ENCODE measurements at places on chromosomes 7 and 10.

GRCh38 chr10:120514035-120514620 lies 57.1 kb downstream of the PLPP4 start:
- DNase-seq: no peak

DNA sequence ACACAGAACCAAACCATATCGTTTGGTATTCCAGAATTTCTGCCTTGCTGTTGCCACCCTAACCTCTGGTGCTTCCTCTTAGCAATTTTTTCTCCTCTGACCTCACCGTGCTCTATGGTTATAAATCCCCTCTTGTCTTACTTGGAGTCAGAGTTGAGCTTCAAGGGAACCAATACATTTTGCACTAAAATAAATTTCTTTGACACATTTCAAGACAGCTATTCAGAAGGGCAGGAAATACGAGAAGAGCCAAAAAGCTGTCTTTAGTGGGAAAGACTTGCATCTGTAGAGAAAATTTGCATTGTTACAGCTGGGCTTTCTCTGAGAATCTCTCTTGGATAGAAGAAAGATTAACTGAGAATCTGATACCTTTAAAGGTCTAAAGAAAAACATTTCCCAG lies 14.5 kb upstream of the AKR1C2 start:
- no peak for DNase-seq

- DNase-seq: no peak
These were observed 13.9 kb downstream of the TRPV5 start for GRCh38 chr7:142919656-142920055.

DNA sequence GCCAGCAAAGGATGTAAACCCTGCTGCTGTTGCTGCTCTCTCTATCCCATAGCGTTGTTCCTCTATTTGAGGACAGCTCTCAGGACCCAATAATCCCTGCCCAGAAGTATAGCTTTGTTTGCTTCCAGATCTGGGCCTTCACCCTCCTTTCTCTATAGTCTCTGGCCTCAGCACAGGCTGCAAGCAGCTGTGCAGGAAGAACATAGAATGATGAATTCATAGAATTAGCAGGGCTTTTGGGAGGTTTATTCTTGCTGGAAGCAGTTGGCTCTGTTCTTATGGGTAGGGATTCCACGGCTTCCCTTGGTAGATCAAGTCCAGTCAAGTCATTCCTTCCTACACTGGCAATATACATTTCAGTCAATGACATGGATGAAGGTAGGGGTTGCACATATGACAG lies 354.7 kb downstream of the HPSE2 start:
- no peak for DNase-seq

GRCh38 chr10:28540145-28540544 lies 7.2 kb downstream of the WAC start:
- no peak for DNase-seq

GRCh38 chr7:34687529-34687928 lies 29.5 kb downstream of the NPSR1 start:
- DNase-seq: no peak

- no peak for DNase-seq
These were observed 6.4 kb downstream of the CALD1 start for GRCh38 chr7:134785842-134786241.

DNA sequence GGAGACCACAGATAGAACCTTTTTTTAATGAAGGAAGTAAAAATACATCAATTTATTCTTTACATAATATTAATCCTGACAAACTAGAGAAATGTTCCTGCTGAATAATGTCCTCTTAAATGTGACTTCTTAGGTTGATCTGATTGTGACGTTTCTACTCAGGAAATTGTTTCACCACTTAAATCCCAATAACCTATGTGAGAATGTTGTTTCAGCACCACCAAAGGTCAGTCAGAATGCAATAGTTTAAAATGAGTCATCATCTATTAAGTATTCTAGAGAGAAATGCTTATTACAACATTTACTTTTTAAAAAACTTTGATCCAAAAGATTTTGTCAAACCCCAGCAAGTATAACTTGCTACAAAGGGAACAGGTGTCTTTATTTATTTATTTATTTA lies 155.4 kb upstream of the CACNA2D1 start:
- no peak for DNase-seq

DNA sequence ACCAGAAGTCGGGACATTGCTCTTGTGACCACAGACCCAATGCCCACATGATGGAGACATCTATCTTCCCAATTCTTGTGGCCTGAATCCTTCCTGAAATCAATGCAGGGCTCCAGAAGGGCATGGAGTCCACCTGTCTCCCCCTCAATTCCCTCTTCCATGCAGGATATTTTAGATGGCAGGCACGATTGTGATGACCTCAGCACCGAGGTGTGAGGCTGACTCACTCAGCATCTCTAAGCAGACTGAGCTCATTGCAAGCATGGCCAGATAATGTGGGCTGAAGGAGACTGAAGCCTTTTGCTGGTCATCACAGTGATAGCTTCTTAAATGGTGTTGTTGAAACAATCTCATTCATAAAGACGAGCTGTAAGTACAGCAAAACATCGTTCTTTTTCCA lies 374.9 kb upstream of the PODXL start:
- no peak for DNase-seq

- DNase-seq: no peak
These were observed 107.7 kb upstream of the GDF10 start for GRCh38 chr10:47192273-47192672.

DNA sequence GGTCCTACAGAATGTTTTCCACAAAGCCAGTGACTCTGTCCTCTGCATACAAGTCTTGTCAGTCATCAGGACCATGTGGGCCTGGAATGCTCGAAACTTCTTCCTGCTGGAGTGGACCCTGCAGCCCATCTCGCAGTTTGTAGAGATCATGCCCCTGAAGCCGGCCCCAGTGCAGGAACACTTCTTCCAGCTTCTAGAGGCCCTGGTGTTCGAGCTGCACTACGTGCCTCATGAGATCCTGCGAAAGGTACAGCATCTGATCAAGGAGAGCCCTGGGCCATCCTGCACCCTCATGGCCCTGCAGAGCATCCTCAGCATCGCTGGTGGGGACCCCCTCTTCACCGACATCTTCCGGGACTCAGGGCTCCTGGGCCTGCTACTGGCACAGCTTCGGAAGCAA lies 46.5 kb downstream of the WDFY4 start:
- no peak for DNase-seq

DNA sequence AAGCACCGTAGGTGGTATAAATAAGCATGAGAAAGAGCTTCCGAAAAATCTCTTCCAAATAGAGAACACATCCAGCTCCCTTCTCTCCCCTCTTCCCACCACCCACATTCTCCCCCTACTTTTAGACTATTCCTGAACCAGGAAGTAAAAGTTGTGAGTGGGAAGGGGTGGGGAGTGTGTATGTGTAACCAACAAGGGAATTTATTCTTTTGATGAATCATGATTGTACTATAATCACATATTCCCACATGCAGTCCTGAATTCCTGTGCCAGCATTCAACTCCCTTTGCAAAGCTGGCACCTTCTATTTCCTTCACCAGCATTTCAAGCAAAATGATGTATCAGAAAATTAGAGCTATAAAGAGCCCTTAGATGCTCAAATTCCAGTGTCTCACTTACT lies 230.6 kb upstream of the CHRM2 start:
- no peak for DNase-seq

GRCh38 chr7:155710530-155710929 lies 66.1 kb downstream of the RBM33 start:
- DNase-seq: no peak

GRCh38 chr7:4256286-4256685 lies 425.8 kb upstream of the FOXK1 start:
- DNase-seq: no peak

GRCh38 chr10:114609518-114610426 lies 48.3 kb downstream of the ABLIM1 start:
- no peak for DNase-seq

GRCh38 chr10:111347386-111348013 lies 270.7 kb downstream of the ADRA2A start:
- no peak for DNase-seq

GRCh38 chr10:68208424-68209042 lies 23.4 kb downstream of the ATOH7 start:
- DNase-seq: no peak

DNA sequence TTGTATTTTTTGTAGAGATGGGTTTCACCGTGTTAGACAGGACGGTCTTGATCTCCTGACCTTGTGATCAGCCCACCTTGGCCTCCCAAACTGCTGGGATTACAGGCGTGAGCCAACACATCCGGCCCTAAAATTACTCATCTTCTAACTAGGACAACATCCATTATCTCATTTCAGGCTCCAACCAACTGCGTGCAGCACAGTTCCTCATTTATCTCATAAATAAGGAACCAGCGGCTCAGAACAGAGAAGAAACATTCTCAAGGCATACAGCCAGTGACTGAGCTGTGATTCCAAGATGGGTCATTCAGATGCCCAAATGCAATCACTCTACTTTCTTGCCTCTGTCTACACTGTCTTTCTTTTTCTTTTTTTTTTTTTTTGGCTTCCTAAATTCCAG lies 356.1 kb downstream of the ELMO1 start:
- no peak for DNase-seq

GRCh38 chr10:95211606-95212279 lies 17.7 kb downstream of the ACSM6 start:
- no peak for DNase-seq

- no peak for DNase-seq
These were observed 10.8 kb downstream of the CCNY start for GRCh38 chr10:35347121-35347562.

DNA sequence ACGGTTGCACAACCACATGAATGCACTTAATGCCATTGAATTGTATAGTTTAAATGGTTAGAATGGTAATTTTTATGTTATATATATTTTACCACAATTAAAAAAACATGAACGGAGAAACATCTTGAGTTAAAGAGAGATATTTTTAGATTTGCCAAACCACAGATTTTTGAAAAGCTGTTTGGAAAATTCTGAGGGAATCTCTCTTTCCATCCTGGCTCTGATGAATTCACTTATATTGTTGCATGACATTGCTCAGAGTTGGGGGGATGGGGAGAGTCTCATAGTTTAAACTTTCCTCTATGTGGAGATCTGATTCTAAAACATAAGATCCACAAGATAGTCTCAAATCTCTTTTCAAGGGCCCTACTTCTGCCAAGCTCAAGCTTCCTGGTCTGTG lies 275.0 kb upstream of the NPVF start:
- no peak for DNase-seq

- DNase-seq: no peak
These were observed 24.5 kb upstream of the FAM133B start for GRCh38 chr7:92614660-92615174.

DNA sequence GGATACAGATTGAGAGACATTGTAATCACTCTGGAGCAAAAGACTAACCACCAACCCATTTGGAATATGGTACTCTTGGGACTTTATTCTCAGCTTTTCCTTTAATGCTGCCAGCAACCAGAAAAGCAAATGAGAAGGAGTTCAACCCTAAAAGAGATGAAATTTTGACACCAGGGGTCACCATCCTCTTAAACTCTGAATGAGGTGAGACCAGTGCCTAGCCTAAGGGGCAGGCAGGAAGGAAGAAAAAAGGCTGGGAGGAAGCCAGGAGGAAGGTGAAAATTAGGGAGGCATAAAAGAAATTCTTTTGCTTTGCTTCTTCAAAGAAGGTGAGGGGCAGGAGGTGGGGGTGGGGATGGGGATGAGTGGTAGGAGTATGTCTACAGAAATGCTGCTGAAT lies 135.8 kb downstream of the JAZF1 start:
- no peak for DNase-seq

DNA sequence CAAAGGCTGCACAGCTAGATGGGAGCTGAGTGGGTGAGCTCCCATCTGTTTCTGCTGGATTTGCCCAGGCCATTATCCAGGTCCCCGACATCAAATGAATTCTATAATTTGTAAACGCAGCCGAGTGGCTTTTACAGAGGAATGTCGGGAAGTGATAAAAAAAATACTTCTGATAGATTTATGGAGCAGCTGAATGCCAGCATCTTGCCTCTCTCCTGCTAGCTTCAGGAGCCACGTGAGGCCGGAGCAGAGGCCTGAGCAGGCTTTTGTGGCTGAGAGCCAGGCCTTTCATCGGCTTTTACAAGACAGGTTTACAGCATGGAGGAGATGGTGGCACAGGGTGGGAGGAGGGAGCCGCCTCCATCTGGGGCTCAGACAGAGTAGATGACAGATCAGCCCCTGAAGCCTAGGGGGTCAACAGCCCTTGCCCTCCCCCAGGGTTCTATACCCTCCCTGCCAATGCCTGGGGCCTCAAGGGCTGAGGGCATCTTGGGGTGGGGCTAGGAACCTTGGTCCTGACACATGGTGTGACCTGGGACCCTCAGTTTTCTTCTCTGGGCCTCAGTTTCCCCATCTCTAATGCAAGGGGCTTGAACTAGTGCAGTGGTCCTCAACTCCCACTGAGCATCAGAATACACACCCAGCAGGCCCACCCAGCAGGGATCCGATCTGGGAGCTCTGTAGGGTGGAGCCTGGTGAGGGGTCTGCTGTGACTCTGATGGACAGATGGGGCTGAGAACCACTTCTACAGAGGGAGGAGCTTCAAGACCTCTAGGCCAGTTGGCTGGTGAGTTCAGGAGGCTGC lies 44.2 kb upstream of the PCBD1 start:
- no peak for DNase-seq

- DNase-seq: no peak
These were observed 37.9 kb downstream of the PRPF18 start for GRCh38 chr10:13624630-13625029.

DNA sequence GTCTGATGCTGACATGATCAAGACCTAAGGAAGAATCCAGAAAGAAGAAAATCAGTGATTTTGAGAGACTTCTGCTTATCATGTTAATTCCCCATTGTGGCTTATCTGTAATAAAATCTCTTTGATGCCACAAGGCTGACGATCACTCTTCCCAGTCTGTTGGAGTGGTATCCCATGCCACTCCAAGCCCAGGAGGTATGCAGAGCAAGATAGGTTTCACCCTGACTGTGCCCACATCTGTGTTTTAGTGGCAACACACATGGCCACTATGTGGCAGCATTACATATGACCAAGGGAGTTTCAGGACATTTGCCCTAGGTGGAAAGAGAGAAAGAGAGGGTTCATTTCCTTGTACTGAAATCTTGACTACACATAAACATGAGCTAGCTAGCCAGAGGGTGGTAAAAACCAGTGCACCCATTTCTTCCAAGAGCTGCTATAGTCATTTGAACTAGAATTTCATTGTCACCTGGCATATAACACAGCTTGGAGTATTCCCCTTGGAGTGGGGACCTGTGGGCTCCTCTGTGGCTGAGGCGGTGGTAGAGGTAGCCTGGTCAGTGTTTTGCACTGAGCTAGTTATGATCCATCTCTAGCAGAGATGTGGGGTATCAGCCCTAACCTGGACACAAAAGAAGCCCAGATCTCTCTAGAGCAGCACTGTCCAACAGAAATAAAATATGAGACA lies 20.8 kb downstream of the LAMB4 start:
- DNase-seq: no peak

DNA sequence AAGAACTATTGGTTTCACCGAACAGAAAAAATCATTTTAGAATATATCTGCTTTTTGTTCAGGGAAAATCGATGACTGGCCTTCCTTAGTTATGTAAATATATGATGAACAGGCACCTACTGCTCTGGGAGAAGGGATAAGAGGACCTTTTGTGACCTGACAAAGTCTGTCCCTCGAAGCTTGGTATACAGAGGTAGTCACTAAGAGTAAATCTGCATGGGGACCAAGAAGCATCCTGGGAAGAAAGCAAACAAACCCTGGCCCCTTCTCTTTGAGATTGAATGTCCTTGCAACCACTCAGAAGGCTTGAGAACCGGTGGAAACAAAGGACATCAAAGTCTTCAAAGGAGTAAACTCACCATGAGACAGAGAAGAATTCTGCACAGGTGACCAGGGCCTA lies 52.3 kb downstream of the SKIDA1 start:
- DNase-seq: no peak

GRCh38 chr10:131692176-131692575 lies 208.6 kb upstream of the PPP2R2D start:
- no peak for DNase-seq

Data from CD8-positive, alpha-beta T cell (primary cell).